GDM1 (cell line): ENCODE measurements at places on chromosomes 4 and X.

DNA sequence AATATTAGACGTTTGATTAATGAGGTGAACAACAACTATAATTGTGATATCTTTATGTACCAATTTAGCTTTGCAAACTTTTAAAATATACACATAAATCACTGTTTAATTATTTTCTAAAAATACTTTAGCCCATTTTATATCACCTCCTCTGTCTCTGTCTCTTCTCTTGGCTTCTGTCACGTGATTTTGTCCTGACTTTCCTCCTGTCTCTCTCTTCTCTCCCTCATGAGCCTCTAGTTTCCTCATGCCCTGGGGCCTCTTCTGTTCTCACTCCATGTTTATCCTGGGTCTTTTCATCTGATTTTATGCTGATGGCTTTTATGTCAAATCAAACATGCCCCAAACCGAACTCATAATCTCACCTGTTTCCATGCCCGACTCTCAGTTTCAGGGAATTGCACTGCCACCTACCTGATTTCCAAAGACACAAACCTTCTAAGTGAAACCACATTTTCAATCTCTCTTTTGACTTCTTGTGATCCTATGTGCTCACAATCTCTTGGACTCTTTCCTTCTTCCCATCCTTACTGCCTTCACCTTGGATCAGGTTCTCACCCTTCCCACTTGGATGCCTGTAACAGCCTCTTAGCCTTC is 303.0 kb upstream of the GALNT7 start:
- no peak for DNase-seq

GRCh38 chr4:167431371-167431770 is 197.1 kb upstream of the SPOCK3 start:
- DNase-seq = no peak

DNA sequence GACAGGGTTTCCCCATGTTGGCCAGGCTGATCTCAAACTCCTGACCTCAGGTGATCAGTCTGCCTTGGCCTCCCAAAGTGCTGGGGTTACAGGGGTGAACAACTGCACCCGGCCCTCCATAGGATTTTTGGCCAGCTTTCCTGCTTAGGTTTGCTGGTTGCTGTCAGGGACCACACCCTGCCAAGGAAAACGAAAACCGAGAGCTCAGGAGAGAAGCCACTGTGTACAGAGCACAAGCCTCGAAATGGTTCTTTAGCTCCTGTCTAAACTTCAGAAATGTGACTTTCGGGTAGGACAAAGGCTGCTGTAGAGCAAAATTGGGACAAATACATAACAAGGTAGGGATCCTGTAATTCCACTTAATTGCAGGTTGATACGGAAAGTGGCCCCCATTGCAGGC is 146.3 kb upstream of the ATP6AP2 start:
- DNase-seq = no peak

DNA sequence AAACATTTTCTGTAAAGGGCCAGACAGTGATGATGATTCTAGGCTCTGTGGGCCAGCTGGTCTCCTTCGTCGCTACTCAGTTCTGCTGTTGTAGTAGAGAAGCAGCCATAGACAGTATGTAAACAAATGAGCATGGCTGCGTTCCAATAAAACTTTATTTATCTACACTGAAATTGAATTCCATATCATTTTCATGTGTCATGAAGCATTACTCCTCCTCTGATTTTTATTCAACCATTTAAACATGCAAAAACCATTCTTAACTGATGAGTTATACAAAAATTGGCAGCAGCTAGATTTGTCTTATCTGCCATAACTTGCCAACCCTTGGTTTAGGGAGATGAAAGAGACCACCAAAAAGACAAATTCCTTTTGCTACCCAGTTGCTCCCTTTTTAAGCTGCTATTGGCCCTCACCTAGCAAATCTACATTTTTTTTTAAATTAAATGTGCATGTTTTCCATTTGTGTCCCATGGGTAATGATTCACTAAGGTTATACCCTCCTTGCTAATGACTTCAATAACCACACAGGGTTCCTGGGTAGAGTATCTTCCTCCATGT is 309.9 kb downstream of the DHX15 start:
- DNase-seq = no peak

DNA sequence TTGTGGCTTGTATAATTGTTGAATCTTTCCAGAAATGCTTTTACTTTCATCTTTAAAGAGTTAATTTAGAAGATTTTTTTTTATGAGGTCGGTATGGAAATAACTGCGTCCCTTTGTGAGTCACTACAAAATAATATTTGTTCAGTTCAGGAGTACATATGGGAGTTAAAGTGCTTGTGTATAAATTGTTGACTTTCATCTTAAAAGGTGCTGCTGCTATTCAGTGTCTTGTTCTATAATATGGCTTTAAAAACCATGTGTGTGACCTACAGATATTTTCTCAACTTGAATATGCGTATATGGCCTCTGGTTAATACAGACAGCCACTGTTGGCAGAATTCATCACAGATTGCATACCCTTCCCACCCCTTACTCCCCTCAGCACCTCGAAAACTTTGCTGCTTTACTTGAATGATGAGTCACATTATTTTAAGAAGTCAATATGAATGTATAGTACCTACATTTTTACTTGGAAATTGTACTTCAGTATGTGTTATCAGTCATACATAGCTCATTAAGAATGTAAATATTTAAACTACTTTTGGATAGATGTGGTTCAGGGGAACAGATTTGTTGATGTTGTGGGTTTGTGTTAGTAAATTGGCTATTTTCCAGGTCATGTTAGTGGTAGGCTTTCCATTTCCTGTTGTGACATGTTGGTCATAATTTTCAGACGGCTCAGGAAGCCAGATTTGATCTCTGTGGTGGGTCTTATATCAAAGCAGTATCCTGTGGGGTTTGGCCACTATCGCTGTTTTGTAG is 1.5 kb downstream of the CLCN3 start:
- DNase-seq = no peak

GRCh38 chr4:139978692-139979091 is 175.3 kb downstream of the MAML3 start:
- peak; percentile 70 for DNase-seq

DNA sequence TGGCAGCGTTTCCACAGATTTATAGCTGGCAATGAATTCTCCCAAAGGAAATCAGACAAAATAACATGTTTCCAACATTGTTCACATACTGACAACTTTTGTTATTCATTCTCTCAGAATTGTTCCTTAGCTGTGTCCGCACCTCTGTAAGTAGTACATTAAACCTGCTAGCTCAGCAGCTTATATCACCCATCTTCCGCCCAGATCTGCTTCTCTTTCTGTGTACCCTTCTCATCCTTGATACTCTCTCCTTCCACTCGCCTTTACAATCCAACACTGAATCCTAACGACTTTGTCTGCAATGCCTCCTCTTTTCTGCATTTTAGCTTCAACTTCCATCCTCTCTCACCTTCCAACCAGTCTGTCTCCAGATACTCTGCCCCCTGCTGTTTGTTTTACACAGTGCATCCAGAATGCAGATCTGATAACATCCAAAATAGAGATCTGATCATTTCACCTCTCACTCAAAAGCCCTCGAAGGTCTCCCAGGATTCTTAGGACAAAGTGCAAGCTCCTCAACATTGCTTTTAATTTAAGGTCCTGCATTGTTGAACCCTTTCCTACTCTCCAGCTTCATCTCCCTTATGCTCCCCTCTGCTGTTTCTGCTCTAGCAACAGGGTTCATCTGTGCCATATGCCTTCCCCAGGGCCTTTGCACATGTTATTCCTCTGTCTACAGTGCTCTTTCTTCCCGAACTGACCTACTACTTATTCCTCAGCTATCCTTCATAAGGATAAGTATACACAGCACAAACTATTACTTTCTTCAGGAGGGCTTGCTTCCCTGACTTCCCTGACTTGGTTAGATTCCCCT is 67.3 kb upstream of the VBP1 start:
- no peak for DNase-seq

- DNase-seq = no peak
These were observed 182.7 kb downstream of the KCNIP4 start for GRCh38 chr4:21765810-21766407.

DNA sequence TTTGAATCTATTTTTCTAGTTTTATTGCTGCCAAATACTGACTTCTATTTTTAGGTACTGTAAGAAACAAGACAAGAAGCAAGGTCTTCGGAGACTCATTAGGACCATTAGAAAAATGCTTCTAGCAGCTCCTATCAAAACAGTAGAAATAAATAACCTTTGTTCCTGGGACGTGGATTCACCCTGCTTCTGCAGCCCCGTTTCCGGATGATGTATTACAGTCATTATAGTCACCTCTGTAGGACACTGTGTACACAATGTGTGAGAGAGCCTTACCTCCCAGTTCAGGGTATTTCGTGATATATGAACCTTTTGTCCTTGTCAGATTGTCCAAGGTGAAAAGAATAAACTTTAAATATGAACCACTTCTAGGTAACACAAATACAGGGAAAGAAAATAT is 484.0 kb upstream of the TECRL start:
- DNase-seq = no peak

GRCh38 chr4:150044517-150044916 is 33.7 kb upstream of the DCLK2 start:
- no peak for DNase-seq

DNA sequence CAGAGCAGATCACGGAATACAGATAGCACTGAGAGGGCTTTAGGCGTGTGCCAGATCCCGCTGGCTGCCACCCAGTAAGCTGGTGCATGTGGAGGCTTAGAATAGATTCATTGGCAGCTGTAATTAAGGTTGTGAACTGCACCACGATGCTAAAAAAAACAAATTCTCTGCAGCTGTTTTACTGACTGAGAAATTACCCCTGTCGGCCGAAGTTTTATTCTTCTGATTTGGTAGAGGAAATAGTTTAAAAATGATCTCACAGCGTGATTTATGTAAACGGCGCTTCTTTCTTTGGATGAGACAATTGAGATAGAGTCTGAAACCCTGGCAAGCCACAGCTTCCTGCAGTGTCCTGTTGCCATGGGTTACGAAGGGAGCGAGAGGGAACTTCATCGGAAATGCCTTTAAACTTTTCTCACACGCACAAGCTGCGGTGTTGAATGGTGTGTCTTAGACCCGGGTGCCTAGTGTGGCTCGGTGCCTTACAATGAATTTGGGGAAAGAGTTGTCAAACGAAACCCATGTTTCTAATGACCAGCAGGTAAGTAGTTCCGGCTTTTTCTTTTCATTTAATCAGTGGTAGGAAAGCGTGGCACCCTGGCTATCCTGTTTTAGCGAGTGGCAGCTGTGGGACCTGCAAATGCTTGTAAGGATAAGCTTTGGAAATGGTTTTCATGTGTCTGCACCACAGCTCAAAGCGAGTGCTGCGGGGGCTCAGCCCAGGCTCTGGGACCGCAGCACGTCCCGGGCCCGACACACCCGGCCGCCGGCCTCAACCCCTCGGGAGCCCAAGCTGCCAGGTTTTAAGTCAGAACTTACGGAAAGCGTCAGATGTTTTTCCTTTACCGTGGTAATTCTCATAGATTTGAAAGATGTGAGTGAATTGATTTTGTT is 71.7 kb upstream of the HGFAC start:
- peak; percentile 29 for DNase-seq

GRCh38 chrX:115531818-115532403 is 29.1 kb upstream of the PLS3 start:
- DNase-seq = no peak

DNA sequence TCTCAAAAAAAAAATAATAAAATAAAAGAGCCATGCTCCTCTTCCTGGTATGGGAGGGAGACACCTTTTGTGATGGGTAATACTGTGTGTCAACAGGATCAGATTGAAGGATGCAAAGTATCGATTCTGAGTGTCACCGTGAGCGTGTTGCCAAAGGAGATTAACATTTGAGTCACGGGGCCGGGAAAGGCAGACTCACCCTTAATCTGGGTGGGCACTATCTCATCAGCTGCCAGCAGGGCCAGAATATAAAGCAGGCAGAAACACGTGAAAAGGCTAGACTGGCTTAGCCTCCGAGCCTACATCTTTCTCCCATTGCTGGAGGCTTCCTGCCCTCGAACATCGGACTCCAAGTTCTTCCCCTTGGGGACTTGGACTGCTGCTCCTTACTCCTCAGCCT is 95.4 kb downstream of the SHOX start:
- no peak for DNase-seq

GRCh38 chr4:6524436-6524835 is 50.6 kb upstream of the MAN2B2 start:
- DNase-seq = no peak

DNA sequence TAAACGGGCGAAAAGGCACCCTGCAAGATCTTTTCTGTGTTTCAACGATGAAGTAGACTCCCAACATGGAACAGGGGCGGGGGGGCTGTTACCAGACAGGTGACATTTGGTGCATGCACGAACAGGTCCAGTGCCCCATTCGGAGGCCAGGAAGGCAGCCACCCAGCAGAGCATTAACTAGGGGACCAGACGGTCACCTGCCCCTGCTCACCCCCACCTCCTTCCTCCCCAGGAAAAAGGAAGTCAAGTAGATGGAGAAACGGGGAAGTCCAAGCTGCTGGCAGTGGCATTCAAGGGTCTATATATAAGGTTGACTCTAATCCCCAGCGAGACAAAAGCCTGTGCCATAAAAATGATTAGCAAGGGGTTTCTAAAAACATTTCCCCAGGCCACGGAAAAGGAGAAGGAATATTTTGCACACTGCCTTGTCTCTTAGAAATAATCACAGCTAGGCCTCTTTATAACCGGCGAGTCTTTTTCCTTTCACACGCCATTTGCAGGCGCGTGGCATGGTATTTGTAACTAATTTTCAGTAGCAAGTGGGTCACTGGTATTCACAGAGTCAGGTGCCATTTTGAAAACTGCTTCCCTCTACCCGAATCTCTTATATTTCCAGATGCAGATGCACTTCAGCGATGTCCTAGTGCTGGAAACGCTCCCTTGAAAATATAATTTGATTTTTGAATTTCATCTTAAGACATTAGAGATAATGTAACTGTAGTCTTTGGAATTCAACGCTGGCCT is 1.2 kb upstream of the TMSB4X start:
- peak; percentile 23 for DNase-seq

DNA sequence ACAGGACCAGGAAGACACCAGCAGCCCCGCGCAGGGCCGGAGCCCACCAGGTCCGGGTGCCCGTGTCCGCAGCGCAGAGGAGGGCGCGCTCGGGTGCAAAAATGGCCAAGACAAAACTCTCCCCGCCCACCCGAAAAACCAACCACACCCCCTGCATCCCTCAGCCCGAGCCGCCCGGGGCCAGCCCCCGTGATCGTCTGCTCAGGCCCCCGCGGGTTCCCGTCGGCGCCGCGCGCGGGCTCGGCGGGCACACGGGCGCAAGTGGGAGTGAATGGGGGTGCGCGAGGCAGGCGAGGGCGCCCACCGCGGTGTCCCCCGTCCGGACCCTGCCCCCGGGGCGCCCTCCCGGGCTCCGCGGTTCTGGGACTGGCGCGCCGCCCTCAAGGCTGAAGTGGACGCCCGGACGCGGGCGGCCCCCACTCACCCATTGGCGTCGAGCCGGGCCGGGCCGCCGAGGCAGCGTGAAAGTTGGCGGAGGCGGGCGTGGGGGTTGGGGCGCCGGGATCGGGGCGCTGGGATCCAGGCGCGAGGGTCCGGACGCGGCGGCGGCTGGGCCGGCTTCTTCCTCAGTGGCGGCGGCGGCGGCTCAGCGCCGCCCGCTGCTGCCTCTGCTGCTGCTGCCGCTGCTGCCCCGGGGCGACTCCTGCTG is 393 bp downstream of the SH3KBP1 start:
- no peak for DNase-seq
